ENCODE measurements at places on chromosomes 7 and 10. TPM values are rescaled to one million over a fixed set of nuclear protein-coding genes. Genes with fewer than 3 reads are reported as not detected.

CLEC2L gene
- 0.50 TPM for total RNA-seq

DNA sequence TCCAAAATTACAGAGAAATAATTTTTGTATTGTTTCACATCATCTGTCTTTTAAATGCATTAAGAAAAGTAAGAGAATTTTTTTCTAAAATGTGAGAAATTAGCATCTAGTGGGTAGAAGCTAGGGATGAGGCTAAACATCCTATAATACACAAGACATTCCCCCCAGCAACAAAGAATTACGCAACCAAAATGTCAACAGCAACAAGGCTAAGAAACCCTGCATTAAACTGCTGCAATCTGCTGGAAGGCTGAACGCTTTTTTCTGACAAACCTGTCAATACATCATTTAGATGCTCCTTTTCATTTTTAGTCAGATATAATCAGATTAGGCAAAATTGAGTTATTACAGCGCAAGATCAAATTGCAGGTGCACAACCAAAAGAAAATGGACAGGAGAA, 162.2 kb downstream of the C1GALT1 start:
- H3K36me3 ChIP-seq = no peaks in the 10 kb centered on the region
- no peak overlapping the region for H3K4me3 ChIP-seq
- no peak overlapping the region for H3K27ac ChIP-seq
- peaks cover 9% of the 10 kb centered on the region for H3K4me1 ChIP-seq
- no peak for DNase-seq

DNA sequence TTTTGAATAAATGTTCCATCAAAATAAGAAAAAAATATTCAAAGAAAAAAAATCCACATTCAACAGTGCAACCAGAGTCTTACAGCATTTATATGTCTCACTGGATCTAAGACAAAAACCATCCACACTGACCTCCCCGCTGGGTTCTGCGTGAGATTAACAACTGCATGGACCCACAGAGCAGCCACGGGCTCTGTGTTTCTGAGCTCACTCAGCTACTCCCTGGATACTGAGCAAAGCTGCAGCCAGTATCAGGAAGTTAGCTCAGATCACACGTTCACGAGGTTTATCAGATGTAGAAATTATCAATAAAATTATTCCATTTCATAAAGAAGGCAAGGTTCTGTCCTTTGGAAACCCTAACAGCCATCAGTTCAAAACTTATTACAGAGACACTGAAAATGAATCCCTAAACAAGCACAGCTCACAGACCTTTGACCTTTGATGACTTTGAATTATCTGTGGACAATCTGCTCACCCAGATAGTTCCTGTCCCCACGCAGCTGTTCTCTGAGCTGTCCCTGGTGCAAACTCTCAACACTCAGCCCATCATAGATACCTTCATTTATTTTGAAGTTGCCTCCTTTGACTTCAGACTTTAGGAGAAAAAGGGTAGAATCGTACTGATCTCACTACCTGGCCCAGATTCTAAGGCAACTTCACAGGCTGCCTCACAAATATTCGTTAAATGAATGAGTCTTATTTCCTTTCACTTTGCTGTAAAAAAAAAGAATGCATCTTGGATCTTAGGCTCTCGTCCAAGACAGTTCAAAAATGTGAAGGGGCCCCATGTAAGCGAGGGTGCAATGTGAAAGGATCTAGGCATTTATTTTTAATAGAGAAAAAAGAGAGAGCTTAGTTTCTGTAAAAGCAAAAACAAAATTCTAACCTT, 67.7 kb upstream of the SVIL start:
- no peak overlapping the region for H3K4me3 ChIP-seq
- H3K27ac ChIP-seq = no peak overlapping the region
- H3K36me3 ChIP-seq = no peaks in the 10 kb centered on the region
- DNase-seq = no peak

TSPAN33 gene
- total RNA-seq = 34.5 TPM

- H3K4me3 ChIP-seq = no peak overlapping the region
- H3K27ac ChIP-seq = no peak overlapping the region
- no peaks in the 10 kb centered on the region for H3K27me3 ChIP-seq
- H3K4me1 ChIP-seq = peaks cover 19% of the 10 kb centered on the region
- DNase-seq = no peak
- no peaks in the 10 kb centered on the region for H3K36me3 ChIP-seq
Measured at GRCh38 chr10:97131181-97131628, 54.6 kb downstream of the SLIT1 start.

Data from neural progenitor cell (in vitro differentiated cells).